ENCODE measurements at places on chromosomes 3 and 15. TPM values are rescaled to one million over a fixed set of nuclear protein-coding genes. Genes with fewer than 3 reads are reported as not detected.

GRCh38 chr15:52261498-52262242 lies 33.9 kb downstream of the MYO5C start:
- peak; percentile 66 for DNase-seq

GRCh38 chr3:160482796-160483195 lies 33.2 kb upstream of the TRIM59 start:
- DNase-seq: no peak

DNA sequence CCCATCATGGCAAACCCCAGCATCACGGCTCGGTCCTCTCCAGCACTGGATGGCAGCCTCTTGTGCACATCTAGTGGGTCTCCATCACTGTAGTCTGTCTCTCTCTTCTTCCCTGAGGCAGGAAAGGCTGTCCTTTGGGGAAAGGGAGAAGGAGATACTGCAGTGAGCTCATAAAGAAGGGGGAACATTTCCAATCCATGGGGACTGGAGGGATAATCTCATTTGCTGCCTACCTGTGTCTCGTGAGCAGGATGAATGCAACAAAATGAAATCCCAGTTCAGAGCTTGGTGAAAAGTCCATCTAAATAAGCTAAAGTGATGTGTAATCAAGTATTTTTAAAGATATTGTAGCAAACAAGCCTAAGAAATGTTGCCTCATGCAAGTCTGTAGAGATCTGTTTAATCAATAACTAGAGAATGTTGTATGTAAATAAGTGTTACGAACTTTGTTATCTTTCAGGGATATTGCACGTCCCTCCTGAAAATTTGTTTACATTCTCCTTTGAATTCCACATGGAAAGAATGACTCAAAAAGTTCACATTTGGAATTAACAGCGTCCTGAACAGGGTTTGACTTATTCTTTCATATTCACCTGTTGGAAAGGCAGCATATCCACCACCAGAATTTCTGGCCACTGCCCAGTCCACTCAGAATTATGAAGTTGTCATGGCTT lies at the start of gene KCNMB3:
Gene KCNMB3, minus strand, starts transcription at position 312 of the 674 bp plus-strand sequence. Its CDS starts 124 bp downstream, at position 188.
- no peak for DNase-seq

DNA sequence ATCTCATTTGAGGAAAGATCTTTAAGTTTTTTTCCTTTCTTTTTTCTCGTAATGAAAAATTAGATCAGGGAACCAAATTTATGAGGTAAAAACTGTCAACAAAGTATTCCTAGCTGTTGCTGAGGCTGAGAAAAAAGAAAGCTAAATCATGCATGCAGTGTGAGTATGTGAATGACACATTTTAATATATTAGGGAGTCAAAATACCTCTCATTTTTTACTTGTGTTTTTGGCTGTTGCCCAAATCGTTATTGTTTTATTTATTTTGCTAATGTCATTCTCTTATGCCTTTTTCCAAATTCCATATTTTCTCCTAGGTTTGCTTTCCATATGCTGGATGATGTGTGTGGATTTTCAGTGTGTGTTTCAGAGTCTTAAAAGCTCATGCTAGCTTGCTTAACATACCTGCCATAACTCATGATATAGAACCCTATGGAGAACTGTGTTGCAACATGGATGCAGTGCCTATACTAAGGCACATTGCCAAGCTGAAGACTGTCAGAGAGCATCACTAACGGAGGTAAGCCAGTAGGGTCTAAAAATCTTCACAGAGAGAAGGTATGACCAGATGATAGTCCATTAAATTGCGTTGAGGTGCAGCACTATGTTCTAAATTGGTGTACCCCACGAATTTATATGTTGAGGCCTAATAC lies 629.5 kb upstream of the KCNMB2 start:
- no peak for DNase-seq

DNA sequence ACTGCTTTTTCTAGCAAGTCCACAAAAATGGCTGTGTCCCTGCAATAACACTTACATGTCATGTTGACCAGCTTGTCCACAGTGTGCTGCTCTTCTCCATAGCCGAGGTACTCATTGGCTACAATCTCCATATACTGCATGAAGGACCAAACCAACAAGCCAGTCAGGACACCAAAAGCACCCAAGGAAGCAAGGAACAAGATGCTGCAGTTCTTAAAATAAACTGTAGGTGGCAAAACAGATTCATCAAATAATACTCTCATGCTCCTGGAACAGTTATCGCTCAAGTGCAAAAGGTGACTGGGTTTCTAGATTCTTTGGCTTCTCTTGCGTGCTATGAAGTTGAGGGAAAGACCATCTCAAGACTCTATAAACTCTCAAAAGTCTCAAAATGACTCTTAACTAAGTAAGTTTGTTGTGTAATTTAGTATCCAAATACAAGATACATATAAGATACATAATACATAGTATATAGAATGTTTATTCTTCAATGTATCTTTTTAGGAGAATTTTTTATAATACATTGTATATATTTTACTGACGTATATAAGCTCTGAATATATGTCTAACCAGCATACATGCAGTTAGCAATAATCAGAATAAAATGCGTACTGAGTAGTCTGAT lies 57.0 kb downstream of the NEK10 start:
- no peak for DNase-seq

DNA sequence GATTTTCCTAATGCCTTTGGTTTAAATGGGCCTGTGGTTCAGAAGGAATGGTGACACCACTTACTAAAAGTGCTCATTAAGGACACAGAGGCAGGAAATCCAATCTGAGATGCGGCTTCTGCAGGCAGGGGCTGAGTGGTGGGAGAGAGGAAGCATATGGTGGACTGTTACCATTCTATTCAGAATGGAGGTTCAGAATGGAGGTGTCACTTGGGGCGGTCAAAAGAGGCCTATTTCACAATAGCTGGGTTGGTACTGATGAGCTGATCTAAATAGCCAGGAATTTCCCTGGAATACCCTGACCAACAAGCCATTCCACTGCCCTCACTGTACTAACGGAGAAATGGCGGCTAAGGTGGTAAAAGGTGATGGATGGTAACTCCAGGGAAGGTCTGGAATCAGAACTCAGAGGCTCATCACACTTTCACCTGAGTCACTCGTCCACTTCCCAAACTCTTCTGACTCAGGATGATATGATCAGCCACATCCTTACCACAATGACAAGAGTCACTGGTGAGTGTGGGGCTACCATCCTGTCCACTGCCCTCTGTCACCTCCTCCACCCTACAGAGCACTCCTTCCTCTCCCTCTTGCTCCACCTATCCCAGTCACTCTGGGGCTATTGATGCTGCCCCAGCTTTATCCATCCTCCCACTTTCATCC lies 15.7 kb downstream of the RFT1 start:
- peak; percentile 62 for DNase-seq

DNA sequence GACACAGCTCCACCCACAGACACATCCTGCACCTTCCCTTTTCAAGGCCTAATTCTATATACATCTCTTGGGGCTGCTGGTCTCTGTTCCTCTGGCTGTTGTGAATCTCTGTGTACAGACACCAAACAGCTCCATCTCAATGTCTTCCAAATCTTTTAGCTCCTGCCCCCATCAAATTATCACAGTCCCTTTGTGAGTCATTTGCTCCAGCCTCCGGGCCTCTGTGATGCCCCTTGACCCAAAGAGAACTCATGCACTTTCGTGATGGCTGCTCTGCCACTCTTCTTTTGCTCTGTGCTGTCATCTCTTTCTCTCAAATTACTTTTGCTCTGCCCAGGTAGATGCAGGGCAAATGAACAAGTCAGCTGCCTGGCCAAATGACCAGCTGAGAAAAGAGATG lies 369.0 kb upstream of the CDIN1 start:
- no peak for DNase-seq

DNA sequence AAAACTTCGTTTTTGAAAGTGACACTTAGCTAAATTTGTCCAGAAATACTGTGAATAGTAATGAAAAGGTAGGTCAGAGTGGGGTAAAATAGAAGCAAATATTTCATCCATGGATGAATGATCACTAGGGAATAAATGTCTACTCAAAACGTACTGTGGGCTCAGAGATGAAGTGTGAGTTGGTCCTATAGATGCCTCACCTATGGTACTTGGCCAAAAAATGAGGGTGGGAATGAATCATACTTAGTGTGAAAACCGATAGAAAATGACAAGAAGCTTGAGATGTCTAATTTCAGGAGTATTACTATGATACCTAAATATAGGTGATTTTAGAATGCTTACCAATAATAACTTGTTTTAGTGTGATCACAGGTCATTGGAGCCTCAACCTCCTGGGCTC lies 155.9 kb downstream of the GMNC start:
- DNase-seq: no peak

GRCh38 chr3:29064085-29064484 lies 216.8 kb upstream of the RBMS3 start:
- no peak for DNase-seq

GRCh38 chr3:62822905-62823304 lies 52.3 kb downstream of the CADPS start:
- no peak for DNase-seq

GRCh38 chr3:131218196-131218595 lies 163.4 kb upstream of the NUDT16 start:
- no peak for DNase-seq

DNA sequence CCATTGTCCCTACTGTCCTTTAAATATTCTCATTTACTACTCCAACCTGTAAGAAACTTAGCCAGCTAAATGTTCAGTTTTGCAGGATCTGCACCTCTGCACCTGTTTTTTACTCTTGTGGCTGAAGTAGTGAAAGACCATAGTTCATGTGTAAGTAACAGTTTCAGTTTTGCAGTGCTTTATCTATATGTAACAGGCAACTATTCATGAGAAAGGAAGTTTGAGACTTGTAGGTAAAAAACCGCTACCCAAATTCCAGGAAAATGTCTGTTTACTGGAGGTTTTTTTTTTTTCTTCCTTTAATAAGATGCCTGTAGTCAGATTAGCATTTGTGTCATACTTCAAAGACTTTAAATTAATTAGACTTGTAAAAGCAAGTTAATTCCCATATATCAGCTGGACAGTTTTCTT lies 25.4 kb upstream of the MBNL1 start:
- DNase-seq: no peak

DNA sequence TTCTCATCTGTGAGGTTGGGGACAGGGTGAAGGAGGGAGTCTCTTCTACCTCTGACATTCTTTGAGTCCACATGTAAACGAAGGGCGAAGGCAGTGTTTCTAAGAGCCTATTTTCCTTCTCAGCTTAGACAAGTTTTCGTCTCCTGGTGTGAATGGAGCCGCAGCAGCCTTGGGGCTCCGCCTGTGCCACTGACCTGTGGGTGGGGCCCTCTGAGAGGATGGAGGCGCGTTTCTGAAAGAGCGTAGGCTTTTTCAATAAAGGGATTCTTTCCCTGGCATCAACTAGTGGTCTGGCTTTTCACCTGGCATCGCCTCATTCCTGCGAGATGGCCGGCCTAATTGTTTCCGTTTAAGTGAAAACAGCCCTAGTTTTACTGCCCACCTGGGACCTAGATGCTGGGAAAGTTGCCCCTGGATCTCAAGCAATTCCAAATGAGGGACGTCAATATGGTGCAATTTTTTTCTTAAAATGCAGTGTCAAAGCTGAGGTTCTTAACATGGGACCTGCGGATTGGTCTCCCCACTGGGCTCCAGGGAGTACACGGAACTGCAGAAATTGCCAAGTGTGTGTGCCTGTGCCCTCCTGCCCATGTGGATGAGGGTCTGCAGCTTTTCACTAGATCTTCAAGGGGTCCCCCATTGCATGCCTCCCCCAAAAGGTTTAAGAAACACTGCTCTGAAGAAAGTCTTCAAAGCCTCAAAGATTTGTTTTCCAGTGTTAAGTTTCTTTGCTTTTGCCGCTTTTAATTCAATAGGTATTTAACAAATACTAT lies 958 bp downstream of the GLDN start:
- DNase-seq: no peak

GRCh38 chr3:171749124-171749523 lies 61.2 kb downstream of the PLD1 start:
- DNase-seq: no peak

- DNase-seq: no peak
These were observed 79.7 kb downstream of the DZIP3 start for GRCh38 chr3:108669208-108669607.

VWA5B2 gene
- total RNA-seq: not detected

CX3CR1 gene
- total RNA-seq: 0.25 TPM

CASR gene
- not detected for total RNA-seq

CNTN4 gene
- total RNA-seq: not detected

AMOTL2 gene
- total RNA-seq: not detected

BLM gene
- 71.9 TPM for total RNA-seq

FETUB gene
- not detected for total RNA-seq

ATP13A4 gene
- 4.4 TPM for total RNA-seq

A4GNT gene
- total RNA-seq: not detected

CFAP20DC gene
- 2.7 TPM for total RNA-seq

ZMYND10 gene
- total RNA-seq: 1.9 TPM

Measured in activated naive CD4-positive, alpha-beta T cell treated with anti-CD3 and anti-CD28 coated beads, Interleukin-2, amount 50 U/mL, for 72 hours (primary cell).